CD8-positive, alpha-beta memory T cell (primary cell): ENCODE measurements at places on chromosomes 3 and 15.

- no peak for DNase-seq
- H3K27me3 ChIP-seq = no peaks in the 10 kb centered on the region
- H3K4me3 ChIP-seq = no peak overlapping the region
- H3K36me3 ChIP-seq = no peaks in the 10 kb centered on the region
- H3K27ac ChIP-seq = no peak overlapping the region
These were observed 361.0 kb upstream of the NECTIN3 start for GRCh38 chr3:110710603-110711002.

GRCh38 chr15:29734917-29735572, 87.2 kb downstream of the TJP1 start:
- no peak overlapping the region for H3K4me3 ChIP-seq
- H3K27me3 ChIP-seq = no peaks in the 10 kb centered on the region
- no peak for DNase-seq
- no peaks in the 10 kb centered on the region for H3K4me1 ChIP-seq

GRCh38 chr15:49452595-49452994, 29.6 kb downstream of the FGF7 start:
- no peak overlapping the region for H3K4me3 ChIP-seq
- no peak for DNase-seq
- H3K4me1 ChIP-seq = no peaks in the 10 kb centered on the region
- H3K27me3 ChIP-seq = no peaks in the 10 kb centered on the region
- no peaks in the 10 kb centered on the region for H3K36me3 ChIP-seq

DNA sequence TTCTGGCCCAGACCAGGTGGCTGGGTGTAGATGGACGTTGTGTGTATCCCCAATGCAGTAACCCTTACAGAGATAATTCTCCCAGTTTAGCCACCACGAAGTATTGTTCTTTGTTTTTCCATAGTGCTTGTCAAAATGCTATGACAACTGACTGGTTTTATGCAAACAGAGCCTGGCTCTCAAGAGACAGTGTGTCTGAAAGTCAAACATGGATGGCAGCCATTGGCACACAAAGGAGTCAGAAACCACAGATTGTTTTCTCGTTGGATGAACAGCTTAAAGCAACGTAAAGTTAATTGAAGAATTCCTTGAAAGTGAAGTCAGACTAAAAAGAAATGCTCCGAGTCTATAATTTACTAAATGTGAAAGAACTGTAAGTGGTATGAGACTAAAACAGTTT, 91.2 kb downstream of the FILIP1L start:
- no peaks in the 10 kb centered on the region for H3K36me3 ChIP-seq
- no peak for DNase-seq
- no peak overlapping the region for H3K27ac ChIP-seq
- no peaks in the 10 kb centered on the region for H3K27me3 ChIP-seq
- no peak overlapping the region for H3K4me3 ChIP-seq

- no peaks in the 10 kb centered on the region for H3K4me1 ChIP-seq
- no peaks in the 10 kb centered on the region for H3K27me3 ChIP-seq
- no peaks in the 10 kb centered on the region for H3K36me3 ChIP-seq
- no peak overlapping the region for H3K4me3 ChIP-seq
- H3K27ac ChIP-seq = no peak overlapping the region
These were observed 39.4 kb downstream of the CLDN18 start for GRCh38 chr3:138049157-138049919.

DNA sequence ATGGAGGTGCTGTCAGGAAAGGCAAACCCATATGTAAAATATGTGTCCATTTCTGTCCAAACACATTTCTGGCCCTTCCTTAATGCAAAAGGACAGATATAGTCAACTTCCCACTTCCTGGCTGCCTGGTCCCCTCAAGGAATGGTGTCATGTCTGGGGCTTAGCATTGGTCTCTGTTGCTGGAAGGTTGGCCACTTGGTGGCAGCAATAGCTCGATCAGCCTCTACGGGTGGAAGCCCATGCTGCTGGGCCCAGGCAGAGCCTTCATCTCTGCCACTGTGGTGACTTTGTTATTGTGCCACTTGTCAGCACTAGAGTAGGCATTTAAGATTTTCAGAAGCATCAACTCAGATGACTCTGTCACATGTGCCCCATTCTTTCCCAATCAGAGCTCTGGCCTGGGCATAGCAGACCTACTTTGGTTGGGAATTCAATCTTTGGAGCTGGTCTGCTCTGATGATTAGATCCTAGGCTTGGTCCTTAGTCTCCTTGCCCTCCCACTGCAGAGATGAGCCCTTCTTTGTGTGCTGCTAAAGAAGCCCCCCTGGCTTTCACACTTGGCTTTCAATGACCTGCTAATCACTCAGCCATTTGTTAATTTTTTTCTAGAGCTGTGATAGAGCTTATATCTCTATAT, 51.0 kb upstream of the SPSB4 start:
- H3K36me3 ChIP-seq = no peaks in the 10 kb centered on the region
- H3K4me3 ChIP-seq = no peak overlapping the region
- no peak overlapping the region for H3K27ac ChIP-seq
- no peaks in the 10 kb centered on the region for H3K4me1 ChIP-seq
- H3K27me3 ChIP-seq = no peaks in the 10 kb centered on the region
- DNase-seq = peak; percentile 34

GRCh38 chr3:123347691-123348264, 101.1 kb downstream of the ADCY5 start:
- no peaks in the 10 kb centered on the region for H3K36me3 ChIP-seq
- H3K4me1 ChIP-seq = no peaks in the 10 kb centered on the region
- H3K4me3 ChIP-seq = no peak overlapping the region
- DNase-seq = no peak
- peaks cover 7% of the 10 kb centered on the region for H3K27me3 ChIP-seq

DNA sequence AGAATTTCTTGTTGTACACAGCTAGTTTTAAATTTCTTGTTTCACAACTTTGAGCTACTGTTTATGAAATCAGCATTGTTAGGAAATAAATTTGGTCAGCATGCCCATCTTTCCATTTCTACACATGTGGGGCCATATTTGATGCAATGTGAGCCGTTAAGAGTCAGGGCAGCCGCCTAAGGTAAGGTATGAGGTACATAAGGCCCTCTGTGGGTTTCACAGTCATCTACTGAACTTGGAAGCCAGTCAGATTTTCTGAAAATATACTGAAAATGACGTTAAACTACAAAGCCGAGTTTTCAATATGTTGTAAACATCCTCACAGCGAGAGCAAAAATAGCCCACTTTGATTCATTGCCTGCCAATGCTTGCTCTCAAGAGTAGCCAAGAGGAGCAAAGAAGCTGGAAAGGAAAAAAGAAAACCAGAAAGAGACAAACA, 94.7 kb upstream of the PDZRN3 start:
- H3K36me3 ChIP-seq = no peaks in the 10 kb centered on the region
- no peaks in the 10 kb centered on the region for H3K27me3 ChIP-seq
- H3K27ac ChIP-seq = no peak overlapping the region

GRCh38 chr3:123447749-123448517, 957 bp downstream of the ADCY5 start:
- H3K4me3 ChIP-seq = no peak overlapping the region
- peak; percentile 55 for DNase-seq
- no peaks in the 10 kb centered on the region for H3K36me3 ChIP-seq
- H3K27me3 ChIP-seq = peaks cover 11% of the 10 kb centered on the region
- H3K4me1 ChIP-seq = no peaks in the 10 kb centered on the region

DNA sequence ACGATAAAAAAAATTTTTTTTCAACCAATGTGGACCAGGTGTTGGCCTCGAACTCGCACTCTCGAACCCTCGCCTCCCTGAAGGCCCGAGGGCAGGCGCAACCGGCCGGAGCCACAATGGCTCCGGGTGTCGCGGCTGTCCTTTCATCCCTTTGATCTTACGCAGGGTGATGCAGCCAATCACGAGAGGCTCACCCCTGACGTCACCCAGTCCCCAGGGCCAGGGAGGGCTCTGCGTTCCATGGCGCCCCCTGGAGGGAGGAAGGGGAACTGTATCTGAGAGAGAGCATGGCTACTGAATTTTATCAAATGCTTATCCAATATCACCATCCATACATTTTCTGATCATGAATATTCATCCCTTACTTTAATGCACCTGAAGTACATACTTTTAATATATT, 15.4 kb upstream of the GMNC start:
- H3K4me3 ChIP-seq = no peak overlapping the region
- H3K27ac ChIP-seq = no peak overlapping the region
- no peak for DNase-seq
- no peaks in the 10 kb centered on the region for H3K4me1 ChIP-seq
- no peaks in the 10 kb centered on the region for H3K36me3 ChIP-seq

DNA sequence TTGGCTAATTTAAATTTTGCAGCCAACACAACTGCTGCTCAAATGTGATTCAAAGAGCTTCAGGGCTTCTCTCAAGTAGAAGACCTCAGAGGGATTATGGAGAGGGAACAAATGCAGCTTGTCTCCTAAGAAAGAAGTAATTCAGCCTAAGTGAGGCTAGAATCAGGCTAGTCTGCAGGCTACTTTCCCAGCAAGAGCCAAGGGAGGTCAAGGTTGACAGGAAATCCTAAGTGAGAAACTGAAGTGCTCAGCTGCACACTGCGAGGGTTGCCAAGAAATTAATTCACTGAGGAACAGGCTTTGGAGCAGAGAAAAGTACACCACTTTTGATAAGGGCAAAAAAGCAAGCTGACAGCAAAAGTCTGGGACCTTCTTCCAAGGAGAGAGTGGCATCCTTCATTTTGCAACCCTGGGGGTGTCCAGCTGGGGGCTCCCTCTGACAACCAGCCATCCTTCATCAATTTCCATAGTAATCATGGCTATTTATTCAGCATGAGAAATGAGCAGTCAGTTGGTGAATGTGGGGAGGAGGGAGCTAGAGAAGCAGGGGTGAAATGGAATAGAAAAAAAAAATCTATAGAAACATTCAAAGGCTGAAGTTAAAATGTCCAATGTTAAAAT, 646.4 kb upstream of the ADAMTS9 start:
- H3K27ac ChIP-seq = no peak overlapping the region
- no peak for DNase-seq
- H3K4me3 ChIP-seq = no peak overlapping the region
- H3K4me1 ChIP-seq = no peaks in the 10 kb centered on the region
- H3K27me3 ChIP-seq = no peaks in the 10 kb centered on the region

GRCh38 chr15:76346669-76347481, 10.3 kb downstream of the ISL2 start:
- peaks cover 47% of the 10 kb centered on the region for H3K27me3 ChIP-seq
- H3K36me3 ChIP-seq = no peaks in the 10 kb centered on the region

DNA sequence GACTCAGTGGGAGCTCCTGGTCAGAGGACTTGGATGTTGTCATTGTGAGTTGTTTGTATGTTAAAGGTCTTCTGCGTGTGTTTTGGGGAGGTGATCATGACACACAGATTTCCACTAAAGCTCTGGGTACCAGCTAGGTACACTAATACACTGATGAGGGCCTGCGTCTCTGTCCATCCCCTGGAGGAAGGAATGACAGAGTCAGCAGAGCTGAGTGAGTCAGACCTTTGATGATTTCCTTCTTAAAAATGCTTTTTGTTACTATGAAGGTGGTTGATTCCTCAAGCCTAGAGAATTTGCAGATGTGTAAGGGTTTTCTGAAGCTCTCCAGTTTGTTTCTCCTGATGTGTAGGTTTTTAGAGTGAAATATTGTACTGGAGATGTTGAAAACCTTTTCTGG, 424.1 kb upstream of the TPM1 start:
- no peak overlapping the region for H3K4me3 ChIP-seq
- H3K27ac ChIP-seq = no peak overlapping the region
- DNase-seq = no peak
- H3K4me1 ChIP-seq = no peaks in the 10 kb centered on the region

DNA sequence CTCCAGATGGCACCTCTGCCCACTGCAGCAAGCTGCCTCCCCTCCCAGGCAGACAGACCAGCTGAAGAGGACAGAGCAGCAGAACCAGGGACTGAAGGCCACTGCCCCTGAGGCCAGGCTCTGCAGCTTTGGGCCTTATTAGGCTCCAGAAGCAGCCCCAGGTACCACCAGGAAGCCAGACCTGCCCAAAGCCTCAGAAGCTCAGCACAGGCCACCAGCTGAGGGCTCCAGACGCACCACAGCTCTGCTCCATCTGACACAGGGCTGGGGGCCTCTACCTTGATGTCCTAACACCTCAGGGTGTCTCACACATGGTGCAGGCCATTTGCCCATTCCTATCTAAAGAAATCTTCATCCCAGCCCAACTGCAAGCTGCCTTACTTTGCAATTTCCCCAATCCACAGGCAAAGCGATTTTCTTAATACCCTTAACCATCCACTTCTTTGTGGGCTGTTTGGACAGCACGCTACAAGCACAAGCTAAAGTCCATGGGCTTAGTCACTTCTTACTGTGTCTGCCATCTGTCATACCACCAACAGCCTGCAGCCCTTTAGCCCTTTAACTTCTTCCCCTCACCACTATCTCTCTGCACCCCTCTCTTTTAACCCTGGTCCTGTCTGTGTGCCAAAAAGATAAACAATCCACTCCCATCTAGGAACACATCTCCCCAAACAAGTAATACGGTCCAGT, 112.1 kb downstream of the IQSEC1 start:
- no peak overlapping the region for H3K4me3 ChIP-seq
- H3K4me1 ChIP-seq = peaks cover 84% of the 10 kb centered on the region
- no peaks in the 10 kb centered on the region for H3K36me3 ChIP-seq
- H3K27ac ChIP-seq = no peak overlapping the region
- DNase-seq = no peak
- no peaks in the 10 kb centered on the region for H3K27me3 ChIP-seq

DNA sequence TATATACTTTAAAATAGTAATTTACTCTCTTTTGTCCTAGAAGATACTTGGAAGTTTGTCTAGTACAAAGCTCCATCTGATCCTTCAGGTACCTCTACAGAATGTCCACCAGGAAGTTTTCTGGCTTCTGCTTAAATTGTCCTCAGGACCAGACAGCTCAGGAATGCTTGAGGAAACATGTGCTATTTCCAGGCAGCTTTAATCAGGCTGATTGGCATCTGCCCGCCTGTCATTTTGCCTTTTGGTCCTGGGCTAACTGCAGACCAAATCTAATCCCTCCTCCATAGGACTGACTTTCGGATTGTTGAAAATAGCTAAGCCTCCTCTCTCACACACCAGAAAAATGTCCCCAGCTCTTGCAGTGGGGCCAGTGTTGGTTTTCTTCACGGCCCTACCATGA, 113.4 kb upstream of the RGMA start:
- no peaks in the 10 kb centered on the region for H3K4me1 ChIP-seq
- no peak overlapping the region for H3K4me3 ChIP-seq
- no peak overlapping the region for H3K27ac ChIP-seq
- no peak for DNase-seq
- peaks cover 5% of the 10 kb centered on the region for H3K27me3 ChIP-seq

GRCh38 chr3:137460944-137461343, 303.2 kb upstream of the SOX14 start:
- H3K4me1 ChIP-seq = no peaks in the 10 kb centered on the region
- H3K4me3 ChIP-seq = no peak overlapping the region
- H3K36me3 ChIP-seq = no peaks in the 10 kb centered on the region
- no peaks in the 10 kb centered on the region for H3K27me3 ChIP-seq
- no peak for DNase-seq

GRCh38 chr15:77179541-77179998, 108.7 kb upstream of the TSPAN3 start:
- H3K27ac ChIP-seq = no peak overlapping the region
- peak overlapping the region; percentile 38 for H3K4me3 ChIP-seq
- H3K27me3 ChIP-seq = no peaks in the 10 kb centered on the region
- H3K4me1 ChIP-seq = peaks cover 46% of the 10 kb centered on the region
- H3K36me3 ChIP-seq = no peaks in the 10 kb centered on the region
- no peak for DNase-seq
